ENCODE measurements at places on chromosomes 2 and 18.

- DNase-seq = no peak
Measured at GRCh38 chr2:145760781-145761649, 1241.1 kb upstream of the ZEB2 start.

DNA sequence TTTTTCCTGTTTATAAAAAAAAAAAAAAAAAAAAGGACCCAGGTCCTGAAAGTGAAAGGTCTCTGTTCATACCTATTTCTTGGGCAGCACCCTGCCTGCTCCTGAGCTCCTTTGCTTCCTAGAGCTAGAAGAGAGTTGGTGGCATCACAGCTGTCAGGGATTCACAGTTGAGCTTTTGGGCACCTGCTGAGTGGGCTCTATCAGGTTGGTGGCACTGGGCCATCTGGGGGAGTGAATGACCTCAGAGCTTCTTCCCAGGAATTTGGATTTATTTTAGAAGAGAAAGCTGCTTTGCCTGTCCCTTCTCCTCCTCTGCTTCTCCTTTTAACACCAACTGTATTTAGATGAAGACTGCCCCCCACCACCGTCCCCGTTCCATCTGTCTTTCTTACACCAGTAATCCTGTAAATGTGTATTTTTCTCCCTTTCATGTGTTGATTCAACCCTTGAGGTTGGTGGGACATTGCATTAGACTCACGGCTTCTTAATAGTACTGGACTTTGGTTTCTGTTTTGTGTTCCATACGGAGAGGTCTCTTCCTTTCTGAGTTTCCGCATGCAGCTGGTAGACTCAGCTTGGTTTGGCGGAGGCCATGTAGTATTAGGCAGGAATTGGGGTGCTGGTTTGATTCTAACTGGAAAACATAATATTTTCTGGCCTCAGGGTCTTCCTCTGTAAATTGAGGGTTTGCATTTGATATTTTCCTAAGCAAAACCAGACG, 7.6 kb upstream of the MGAT5 start:
- DNase-seq = no peak

DNA sequence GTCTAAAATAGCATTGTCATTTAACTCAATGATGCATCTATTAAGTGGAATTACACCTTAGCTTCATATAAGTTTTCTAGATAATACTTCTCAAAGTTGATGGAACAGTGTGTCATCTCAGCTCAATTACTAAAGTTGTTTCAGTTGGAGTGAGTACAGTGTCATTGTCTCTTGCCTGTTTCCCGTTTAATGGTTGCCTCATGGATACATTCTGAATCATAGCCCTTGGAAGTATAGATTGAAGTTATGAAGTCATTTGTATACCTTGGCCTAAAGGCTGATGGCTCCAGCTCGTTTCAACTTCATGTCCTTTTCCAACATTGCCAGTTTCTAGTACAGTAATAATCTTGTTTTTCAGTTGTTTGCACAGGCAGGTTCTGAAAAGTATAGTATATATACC, 130.5 kb upstream of the NOSTRIN start:
- no peak for DNase-seq

DNA sequence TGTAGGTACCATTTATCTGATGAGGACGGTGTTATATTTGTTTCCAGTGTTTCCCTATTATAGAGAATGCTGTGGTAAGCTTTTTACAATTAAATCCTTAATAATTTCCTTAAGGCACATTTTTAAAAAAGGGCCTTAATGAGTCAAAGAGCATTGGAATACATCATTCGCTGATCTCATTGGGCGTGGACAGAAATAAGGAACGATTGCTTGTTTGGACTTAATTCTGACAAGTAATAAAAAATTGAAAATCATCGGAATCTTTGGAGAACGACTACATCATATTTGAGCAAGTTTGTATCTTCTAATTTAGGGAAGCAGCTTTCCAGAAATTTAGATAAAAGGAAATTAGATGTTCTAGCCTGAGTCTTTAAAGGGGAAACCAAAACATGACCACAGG, 11.3 kb downstream of the AGPS start:
- DNase-seq = no peak

- no peak for DNase-seq
Measured at GRCh38 chr2:218833023-218833609, 1.5 kb upstream of the PRKAG3 start.

GRCh38 chr18:40653682-40654081, 1301.4 kb upstream of the PIK3C3 start:
- DNase-seq = no peak

All from OCI-M1 (cell line).